ENCODE measurements at places on chromosomes 11 and 22.

GRCh38 chr11:72671152-72672099, 2.8 kb downstream of the PDE2A start:
- DNase-seq, result no peak

GRCh38 chr11:88421530-88421929, 84.0 kb upstream of the CTSC start:
- peak; percentile 71 for DNase-seq

DNA sequence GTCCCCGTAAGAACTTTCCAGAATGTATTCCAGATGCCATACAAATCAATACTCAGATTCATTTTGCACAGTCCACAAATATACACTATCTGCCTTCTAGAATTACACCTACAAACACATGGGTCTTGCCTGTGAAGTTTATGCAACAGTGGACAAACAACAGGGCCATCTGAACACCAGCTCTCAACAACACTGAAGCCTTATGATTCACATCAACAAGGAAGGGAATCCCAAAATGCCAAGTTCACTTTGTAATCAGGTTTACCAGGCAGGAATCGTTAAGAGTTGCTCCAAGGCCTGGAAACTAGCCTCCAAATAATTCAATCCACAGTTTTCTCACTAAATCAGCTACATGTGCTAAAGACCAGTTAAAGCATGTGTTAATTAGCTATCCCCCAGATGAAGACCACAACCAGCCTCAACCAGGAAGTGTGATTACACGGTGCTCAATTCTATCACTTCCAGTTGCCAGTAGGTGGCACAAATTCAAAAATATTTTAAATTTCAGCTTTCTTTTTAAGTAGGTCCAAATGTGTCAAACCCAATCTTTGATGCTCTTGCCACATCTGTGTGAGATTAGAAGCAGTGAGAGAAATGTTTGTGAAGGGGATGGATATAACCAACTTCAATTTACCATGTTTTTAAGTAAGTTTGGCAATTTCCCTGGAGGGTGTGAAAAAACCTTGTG, 139.1 kb upstream of the BDNF start:
- peak; percentile 43 for DNase-seq

GRCh38 chr11:33828604-33829429, 54.5 kb upstream of the FBXO3 start:
- no peak for DNase-seq

- DNase-seq, result no peak
Observed at GRCh38 chr11:119722281-119722794, 6.7 kb downstream of the NECTIN1 start.

GRCh38 chr11:128662076-128662475, 31.8 kb upstream of the FLI1 start:
- no peak for DNase-seq

- DNase-seq, result no peak
Observed at GRCh38 chr22:30224161-30224857, 22.2 kb downstream of the LIF start.

DNA sequence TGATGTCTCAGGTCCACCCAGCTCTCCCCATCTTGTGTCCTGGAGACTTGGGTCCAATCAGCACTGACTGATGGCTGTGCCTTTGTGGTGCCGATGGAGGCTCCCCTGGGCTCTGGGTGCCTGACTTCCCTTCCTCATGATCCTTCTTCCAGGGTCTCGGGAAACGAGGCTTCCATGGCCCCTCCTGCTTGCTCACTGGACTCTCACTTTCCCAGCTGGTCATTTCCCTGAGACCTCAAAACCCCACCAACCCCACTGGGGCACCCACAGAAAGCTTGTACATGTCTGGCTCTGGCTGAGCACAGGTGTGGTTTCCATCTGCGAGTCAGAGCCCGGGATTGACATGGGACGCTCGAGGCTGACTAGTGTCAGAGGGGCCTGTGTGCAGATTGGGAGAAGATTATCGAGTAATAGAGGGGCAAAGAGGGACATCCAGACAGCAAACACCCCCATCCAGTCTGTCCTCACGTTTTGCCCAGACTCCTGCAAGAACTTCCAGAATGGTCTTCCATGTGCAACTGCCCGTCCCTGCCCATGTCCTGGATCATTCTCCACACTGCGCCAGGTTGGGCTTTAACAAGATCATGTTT, 15.1 kb downstream of the APOL1 start:
- DNase-seq, result no peak

DNA sequence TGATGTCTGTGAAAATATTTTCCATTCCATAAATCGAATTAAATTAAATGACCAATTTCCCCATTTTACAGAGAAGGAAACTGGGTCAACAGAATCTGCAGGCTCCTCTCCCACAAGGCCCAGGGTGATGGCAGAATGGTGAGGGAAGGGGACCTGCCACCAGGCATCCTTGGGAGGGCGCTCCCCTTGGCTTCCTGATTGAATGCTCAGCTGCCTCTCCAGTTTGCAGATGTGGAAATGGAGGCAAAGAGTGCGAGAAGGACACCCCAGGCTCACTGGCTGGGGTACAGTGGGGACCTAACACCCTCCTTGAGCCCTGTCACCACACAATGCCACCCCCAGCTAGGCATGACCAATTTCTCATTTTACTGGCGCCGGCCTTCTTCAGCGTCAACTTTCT, 28.5 kb upstream of the CSNK1E start:
- DNase-seq, result no peak

- no peak for DNase-seq
Observed at GRCh38 chr22:48779661-48780596, 1047.7 kb downstream of the BRD1 start.

DNA sequence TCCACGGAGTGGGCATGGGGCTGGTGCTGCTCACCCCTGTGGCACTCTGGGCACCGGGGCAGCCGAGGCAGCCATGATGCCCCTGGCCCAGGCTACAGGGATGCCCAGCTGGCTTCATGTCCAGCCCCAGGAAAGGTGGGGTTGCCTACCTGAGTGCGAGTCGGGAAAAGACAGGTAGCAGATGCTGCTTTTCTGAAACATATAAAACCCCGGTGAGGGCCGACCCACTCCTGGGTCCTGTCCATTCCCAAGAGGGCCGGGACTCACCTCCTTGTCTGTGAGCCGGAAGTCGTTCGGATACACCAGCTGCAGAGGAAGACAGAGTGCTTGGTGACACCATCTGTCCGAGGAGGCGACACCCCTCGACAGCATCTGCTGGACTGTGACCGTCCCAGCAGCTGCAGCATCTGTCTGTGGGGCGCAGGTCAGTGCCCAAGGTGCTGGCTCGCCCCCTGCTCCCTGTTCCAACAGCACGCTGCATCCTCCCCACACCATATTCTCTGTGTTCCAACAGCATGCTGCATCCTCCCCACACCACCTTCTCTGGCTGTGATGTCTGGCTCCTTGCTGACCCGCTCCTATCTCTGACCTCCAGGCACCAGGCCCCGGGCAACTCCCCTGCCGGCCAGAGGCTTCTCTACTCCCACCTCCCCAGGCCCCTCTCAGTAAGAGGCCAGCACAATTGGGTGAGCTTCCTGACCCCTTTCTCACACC, 8.0 kb downstream of the DENND6B start:
- DNase-seq, result no peak

DNA sequence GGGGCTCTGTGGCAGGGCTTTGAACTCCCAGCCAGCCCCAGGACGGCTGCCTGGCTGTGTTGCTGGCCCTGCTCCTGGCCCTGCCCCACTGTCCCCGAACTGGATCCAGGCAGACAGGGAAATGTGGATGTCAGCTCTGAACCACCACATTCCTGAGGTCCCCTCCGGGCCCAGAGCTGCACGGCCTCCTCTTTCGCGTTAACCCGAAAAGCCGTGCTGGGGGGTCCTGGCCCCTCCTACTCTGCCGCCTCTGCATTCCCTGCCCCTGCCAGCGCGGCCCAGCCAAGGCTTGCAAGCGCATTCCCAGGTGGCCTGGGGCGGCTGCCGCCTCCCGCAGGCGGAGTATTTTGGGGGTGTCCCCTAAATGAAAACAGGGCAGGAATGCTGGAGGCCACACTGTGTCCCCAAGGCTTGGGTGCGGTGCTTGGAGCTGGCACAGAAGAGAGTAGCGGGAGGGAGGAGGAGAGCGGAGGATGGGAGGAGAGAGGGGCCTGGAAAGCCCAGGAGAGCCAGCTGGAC, 5.4 kb downstream of the LINC01488 start:
- DNase-seq, result no peak

DNA sequence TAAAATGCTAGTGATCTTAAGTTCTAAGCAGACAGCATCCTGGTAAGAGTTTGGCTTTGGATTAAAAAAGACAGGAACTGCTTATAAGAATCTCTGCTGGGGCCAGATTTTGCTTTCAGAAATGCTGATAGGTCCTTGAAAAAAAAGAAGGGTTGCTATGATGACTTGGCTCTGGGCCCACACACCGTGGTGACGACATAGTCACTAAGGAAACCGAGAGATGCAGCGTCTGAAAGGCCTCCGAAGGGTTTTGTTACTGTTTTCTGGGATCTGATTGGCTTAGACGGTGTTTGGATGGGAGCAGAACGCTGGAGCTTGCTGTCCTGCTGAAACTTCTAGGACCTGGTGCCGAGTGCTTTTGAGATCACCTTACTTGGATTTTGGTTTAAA, 8.4 kb downstream of the FAM118A start:
- peak; percentile 98 for DNase-seq

- DNase-seq, result no peak
Observed at GRCh38 chr11:35606206-35606605, 12.1 kb upstream of the FJX1 start.

DNA sequence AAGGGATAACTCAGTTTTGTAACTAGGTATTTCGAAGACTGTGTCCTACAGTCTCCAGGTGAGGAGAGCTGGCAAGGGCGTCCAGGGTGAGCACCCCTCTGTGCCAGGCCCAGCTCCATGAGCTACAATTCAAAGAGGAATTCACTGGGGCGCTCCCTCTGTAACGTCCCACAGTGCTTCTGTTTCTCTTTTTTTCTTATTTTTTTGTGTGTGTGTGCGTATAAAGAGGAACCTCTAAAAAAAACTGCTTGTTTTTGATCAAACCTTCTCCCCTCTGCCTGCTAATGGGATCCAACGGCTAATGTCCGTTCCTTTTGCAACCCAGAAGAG, 17.1 kb downstream of the ASCC2 start:
- DNase-seq, result no peak

DNA sequence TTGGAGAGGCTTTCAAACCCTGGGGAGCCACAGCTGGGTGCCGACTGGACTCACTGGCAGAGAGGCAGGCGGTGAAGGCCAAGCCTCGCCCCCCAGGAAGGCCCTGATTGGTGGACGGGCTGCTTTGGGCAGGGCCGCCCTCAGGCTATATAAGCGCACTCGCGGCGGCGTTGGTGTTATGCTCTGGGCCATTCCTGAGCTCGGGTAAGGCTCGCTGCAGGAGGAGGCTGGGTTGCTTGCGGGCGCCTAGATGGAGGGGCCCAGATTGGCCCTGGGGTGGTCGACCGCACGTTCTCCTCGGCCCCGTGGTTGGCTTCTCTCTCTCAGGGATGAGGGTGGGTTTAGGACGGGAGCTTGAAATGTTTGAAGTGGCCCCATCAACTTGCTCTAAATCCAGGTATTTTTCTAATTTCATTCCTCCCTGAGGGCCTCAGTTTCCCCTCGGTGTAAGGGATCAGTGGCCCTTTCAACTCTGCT, at the start of gene SPDYC:
Gene SPDYC (plus strand): TSS at position 176 of the 477 bp plus-strand sequence. CDS start 1,125 bp downstream, outside the sequence.
- DNase-seq, result no peak

DNA sequence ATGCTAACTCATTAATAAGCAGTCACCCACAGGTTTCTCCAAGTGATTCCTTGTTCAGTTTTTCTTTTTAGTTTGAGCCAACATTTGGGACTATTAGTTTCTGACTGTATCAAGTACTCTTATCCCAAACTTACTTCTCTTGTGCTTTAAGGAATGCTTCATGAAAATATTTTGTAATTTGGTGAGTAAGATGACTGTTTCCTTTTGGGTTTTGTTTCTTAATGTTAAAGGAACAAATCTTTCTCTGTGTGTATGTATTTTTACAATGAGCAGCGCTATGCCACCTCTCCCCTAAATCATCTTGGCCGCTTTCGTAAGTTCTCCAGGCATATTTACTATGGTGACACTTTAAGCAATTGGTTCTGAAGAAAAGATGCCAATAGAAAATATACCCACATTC, 72.4 kb downstream of the LDLRAD3 start:
- DNase-seq, result peak; percentile 43

DNA sequence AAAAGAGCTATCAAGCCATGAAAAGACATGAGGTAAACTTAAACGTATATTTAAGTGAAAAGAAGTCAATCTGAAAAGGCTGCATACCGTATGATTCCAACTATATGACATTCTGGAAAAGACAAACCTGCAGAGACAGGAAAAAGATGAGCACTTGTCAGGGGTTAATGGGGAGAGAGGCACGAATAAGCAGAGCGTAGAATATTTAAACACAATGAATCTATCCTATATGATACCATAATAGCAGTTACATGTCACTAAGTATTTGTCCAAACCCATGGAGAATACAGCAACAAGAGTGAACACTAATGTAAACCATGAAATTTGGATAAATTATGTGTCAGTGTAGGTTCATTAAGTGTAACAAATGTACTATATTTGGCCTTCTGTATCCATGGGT, 560.3 kb upstream of the ANO3 start:
- no peak for DNase-seq

- DNase-seq, result no peak
Observed at GRCh38 chr11:12077535-12078280, 32.7 kb upstream of the MICAL2 start.

GRCh38 chr11:111624608-111625007, 22.4 kb downstream of the SIK2 start:
- peak; percentile 25 for DNase-seq

GRCh38 chr11:44133335-44133946, 38.0 kb downstream of the EXT2 start:
- peak; percentile 72 for DNase-seq
